ENCODE measurements at places on chromosomes 12 and 14. TPM values are rescaled to one million over a fixed set of nuclear protein-coding genes. Genes with fewer than 3 reads are reported as not detected.

The NOVA1 gene
- under 0.01 TPM for total RNA-seq

The SLC39A2 gene
- total RNA-seq, result not detected

The LRTM2 gene
- not detected for total RNA-seq

The RNASE12 gene
- not detected for total RNA-seq

The GPR135 gene
- total RNA-seq, result 2.6 TPM

The SERPINA5 gene
- not detected for total RNA-seq

The TAS2R8 gene
- total RNA-seq, result not detected

The SYCP3 gene
- not detected for total RNA-seq

The TTC6 gene
- not detected for total RNA-seq

The OR6C65 gene
- total RNA-seq, result not detected

The ERO1A gene
- 82.7 TPM for total RNA-seq

The SNW1 gene
- 45.2 TPM for total RNA-seq

The DBX2 gene
- not detected for total RNA-seq

The KRT6C gene
- total RNA-seq, result not detected

The RTN1 gene
- not detected for total RNA-seq

The CD163L1 gene
- not detected for total RNA-seq

Measured in GM23248 (cell line).